ENCODE measurements at places on chromosomes 7 and 10.

DNA sequence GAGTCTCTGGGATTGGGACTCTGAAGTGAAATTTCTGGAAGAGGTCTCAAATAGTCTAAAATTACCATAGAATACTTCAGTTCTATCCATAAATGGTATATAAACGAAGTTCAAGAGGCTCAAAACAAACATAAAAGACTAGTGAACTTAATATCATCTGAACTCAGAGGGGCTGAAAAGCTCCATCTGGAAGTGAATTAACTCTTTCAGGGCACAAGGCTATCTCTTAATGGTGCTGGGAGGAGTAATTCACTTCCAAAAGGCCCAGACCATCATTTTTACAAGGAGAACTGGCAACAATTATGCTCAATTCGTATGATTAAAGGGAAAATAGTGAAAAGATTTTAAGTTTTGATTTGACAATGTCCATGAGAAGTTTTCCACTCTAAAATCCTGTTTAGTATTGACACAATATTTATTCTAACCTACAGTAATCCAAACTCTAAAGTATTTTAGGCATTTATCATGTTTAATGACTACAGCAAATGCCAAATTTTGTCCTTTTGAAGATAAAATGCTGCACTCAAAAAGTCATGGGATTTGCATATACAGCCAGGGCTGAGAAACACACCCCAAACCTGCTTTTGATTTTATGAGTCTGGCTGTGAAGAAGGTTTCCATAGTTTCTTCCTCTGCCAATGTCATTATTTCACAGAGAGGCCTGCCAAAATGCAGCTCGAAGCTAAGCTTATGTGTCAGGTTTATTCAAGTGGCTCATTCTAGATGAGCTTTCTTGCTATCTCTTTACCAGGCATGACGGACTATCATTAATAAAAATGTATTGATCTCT lies 143.9 kb downstream of the HIBADH start:
- no peak for DNase-seq

DNA sequence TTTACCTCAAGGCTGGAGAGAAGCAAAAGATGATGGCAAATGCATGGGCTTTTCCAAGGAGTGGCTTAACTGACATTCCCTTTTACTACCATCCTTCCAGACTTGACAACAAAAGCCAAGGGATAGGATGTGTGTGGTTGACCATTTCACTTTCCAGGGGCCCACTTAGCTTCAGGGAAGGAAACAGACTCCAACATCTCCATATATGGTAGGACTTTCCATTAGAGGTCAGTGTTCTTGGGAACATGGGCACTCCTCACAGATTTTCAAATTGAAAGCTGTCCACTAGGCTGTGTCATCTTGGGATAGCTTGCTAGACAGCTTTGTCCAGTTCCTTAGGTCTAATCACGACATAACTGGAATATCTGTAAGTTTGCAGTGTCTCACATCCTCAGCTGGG lies 118.1 kb upstream of the NAMPT start:
- DNase-seq: no peak

- no peak for DNase-seq
Observed at GRCh38 chr7:45937301-45937700, 16.2 kb upstream of the IGFBP3 start.

DNA sequence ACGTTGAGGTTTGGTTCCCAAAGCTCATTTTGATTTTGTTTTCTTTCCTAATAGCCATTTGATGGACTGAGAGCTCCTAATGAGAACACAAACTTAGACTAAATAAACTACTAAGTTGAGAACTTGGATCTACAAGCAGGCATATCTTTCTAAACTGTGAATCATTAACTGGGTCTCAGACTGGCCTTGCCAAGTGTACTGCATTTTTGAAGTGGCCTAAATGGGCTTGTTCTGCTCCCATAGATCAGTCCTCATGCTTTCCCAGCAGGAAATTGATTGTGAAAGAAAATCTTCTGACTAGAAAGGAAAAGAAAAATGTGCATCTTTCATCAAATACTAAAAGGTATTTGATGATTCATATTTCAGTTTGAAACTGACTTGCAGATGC lies 46.7 kb upstream of the RBM33 start:
- no peak for DNase-seq

- DNase-seq: no peak
Observed at GRCh38 chr7:155342313-155342712, 44.6 kb downstream of the INSIG1 start.

DNA sequence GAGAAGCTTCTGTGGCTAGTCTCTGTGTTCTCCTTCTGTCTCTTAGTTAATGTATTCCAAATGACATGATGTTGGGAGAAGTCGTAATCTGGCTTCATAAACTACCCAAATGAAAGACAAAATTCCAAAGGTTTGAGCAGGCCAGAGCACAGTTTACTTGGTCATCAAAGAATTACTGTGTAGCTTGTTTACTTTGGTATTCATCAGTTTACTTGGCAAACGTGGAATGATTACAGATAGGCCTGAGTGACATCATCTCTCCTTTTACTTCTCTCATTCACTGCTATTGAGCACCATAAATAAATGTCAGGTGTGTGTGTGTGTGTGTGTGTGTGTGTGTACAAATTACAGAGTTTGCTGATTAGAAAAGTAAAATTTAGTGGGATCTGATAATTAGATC lies 327.3 kb downstream of the PHTF2 start:
- no peak for DNase-seq

- no peak for DNase-seq
Observed at GRCh38 chr7:46157404-46157803, 236.3 kb upstream of the IGFBP3 start.

- no peak for DNase-seq
Observed at GRCh38 chr10:79005126-79005810, 63.5 kb upstream of the ZMIZ1 start.

GRCh38 chr10:112332509-112333228 lies 41.2 kb upstream of the ACSL5 start:
- DNase-seq: no peak

DNA sequence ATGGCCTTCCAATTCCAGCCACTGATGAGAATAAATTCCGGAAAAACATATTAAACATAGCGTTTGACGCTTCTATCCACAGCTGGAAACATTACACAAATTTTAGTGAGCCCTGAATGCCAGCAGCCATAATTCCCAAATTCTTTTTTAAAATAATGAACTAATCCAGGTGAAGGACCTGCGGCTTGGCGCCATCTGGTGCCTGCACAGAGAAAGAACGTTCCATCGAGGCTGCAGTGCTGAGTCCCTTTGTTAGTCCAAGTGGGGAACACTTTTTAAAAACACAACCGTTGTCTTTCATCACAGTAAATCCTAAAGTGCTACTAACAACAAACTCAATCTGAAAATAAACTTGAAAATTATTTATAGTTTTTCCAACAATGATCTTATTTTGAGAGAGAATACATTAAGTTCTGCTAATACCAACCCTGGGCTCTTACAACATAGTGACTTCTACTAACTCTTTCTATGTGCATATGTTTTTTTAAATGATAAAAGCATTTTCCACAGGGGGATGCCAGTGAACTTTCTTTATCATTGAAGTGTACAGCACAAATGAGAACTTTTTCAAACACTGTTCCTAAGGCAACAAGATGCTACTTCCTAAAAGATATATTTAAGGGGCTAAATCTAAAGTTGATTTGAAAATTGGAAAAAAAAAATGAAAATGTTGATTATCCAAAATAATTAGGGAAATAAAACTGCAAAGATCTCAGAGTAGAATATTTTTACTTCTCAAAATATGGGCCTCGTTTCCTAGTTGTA lies 166.9 kb upstream of the RNF32 start:
- no peak for DNase-seq

DNA sequence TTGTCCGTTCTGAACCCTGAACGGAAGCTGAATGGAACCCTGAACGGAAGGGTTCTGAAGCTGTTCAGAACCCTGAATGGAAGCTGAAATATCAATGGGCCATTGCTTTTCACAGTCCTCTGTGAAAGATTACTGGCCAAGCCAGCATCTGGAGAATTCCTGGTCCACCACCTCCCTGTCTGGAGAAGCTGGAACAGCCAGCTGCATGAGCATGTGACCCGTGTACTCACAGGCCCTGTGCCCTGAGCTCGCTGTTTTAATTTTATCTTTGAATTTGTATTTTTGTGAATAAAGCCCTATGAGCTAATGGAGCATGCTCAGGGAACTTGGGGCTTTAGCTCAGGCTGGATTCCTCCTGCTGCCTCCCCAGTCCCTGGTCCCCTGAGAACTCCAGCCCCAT lies 37.2 kb downstream of the HTRA1 start:
- no peak for DNase-seq

DNA sequence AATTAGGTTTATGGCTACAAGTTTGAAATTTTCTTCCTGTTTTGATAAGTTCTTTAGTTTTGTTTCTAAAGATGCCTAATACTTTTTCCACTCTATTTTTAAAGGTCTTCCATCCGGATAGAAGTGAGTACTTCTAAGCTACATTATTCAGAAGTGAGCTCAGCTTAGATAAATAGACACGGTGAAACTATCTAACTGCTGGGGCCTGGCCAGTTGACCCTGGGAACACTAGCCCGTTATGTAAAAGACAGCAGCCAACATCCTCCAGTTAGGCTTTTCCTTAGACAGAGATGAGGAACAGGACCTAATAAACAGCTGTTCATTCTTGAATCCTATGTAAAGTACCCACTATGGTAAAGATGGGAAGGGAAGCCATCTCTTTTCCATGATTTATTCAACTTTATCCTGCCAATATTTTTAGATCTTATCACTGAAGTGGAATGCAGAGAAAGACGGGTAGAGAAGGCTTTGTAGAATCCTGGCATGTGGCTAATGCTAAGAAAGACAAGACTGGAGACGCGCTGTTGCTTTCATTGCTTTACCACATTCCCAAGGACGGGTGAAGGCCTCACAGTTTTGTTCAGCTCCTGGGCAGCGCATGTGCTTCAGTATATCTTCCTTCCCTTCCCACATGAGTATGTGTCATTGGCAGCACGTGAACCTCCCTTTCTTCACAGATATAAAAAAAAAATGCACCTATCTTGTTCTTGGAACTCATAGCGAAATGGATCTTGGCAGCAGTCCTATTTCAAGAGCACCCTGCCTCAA lies 340.0 kb upstream of the MEOX2 start:
- no peak for DNase-seq

- no peak for DNase-seq
Observed at GRCh38 chr7:23925088-23925487, 215.1 kb downstream of the STK31 start.

- no peak for DNase-seq
Observed at GRCh38 chr10:49172777-49173132, 15.4 kb downstream of the TMEM273 start.

DNA sequence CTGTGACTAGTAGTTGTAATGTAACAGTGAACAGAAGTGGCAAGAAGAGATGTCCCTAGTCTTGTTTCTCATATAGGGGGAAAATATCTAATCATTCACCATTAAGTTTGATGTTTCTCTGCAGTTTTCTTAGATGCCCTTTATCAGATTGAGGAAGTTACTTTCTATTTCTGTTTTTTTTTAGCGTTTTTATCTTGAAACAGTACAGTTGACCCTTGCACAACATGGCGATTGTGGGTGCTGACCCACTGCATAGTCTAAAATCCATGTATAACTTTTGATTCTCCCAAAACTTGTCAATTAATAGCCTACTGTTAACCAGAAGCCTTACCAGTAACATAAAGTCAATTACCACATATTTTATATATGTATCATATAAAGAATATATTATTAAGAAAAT lies 192.0 kb downstream of the ADK start:
- no peak for DNase-seq

DNA sequence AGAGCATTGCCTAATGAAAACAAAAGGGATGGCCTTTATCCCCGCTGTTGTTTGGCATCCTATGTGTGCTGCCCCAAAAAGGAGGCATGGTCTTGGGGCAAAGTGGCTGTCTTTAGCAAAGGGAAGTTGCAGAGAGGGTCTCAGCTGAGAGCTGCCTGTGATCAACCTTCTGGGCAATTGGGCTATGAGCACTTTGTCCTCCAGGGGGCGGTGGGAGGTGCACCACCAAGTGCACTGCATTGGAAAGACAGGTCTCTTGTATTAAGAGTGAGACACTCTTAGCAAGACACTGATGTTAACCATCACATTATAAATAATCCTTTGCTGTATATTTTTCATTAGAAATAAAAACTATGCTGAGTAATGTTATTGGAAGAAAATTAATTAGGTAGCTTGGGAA lies 314.8 kb downstream of the POM121L12 start:
- no peak for DNase-seq

- DNase-seq: no peak
Observed at GRCh38 chr10:79068203-79068561, 584 bp upstream of the ZMIZ1 start.

- DNase-seq: no peak
Observed at GRCh38 chr7:130750755-130751154, 16.7 kb upstream of the KLF14 start.

DNA sequence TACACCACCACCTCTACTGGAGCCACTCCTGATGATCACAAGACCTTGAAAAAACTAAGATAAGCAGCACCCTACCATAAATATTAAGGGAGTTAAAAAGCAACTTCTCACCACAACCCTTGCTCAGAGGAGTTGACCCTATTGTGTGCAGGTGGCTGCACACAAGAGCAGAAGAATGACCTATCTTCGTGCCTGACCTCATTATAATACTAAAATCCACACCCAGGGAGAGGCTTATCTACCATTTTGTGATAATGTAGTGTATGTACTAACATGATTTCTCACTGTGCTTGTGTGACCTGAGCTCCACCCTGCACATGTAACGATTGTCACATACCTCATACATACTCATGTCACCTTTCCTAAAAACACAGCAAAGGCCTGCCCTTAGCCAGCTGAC lies 205.0 kb upstream of the MBL2 start:
- DNase-seq: no peak

GRCh38 chr10:78330884-78331283 lies 297.2 kb downstream of the RPS24 start:
- no peak for DNase-seq

- no peak for DNase-seq
Observed at GRCh38 chr10:33115738-33116719, 158.0 kb upstream of the ITGB1 start.

DNA sequence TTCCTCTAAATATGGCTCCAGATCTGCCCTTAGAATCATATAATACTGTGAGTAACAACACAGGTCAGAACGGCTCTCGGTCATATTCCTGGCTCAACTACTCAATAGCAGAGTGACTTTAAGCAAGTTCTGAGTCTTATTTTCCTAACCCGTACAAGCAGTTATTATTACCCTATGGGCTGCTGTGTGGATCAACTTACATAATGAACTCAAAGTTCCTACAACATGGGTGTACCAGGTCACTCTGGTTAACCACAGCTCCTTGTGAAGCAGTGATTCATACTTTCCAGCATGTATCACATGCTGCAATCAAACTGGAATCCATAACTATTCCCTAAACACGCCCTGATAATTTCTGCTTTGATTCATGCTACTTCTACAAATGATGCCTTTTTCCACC lies 107.3 kb downstream of the LRRN3 start:
- DNase-seq: no peak

Measured in activated CD8-positive, alpha-beta memory T cell treated with anti-CD3 and anti-CD28 coated beads for 48 hours (primary cell).